ENCODE measurements at places on chromosomes 2 and 18. TPM values are rescaled to one million over a fixed set of nuclear protein-coding genes. Genes with fewer than 3 reads are reported as not detected.

The DSC1 gene
- 4.6 TPM for total RNA-seq

The DSG4 gene
- total RNA-seq = not detected

DNA sequence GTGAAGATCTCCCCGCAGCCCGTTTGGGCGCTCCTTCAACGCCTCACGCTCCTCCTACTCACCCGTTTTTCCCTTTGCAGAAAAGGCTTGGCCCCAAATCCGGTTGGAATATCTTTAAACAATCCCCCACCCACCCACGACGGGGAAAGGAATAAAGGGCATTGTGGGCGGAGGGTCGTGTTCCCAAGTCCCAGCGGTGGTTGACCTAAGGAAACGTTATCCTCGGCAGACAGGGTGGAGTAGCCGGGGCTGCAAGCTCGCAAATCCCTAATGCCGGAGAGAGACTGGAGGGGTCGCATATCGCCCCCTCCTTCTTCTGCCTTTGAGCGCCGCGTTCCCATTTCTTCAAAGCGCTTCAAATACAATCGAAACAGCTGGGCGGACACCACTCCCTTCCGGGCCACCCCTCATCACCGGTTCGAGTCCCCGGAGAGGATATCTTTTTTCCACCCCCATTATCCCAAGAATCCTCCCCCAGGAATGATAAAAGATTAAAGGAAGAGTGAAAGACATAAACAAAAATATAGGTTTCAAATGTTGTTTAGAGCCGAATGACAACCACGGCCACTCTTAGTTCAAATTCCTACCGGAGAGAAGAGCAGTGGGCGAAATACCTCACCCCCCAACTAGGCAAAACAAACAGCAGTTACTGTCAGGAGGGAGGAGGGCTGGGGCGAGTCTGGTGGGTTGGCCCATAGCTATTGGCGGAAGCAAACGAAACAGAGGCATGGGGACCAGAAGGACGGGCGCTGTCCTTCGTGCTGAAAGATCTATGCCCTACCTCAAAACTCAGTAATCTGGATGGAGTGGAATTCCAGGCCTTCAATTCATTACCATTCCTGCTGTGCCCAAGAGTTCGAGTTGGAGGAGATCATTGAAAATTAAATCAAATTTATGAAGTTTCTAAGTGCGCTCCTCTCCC, 2.8 kb upstream of the GAD1 start:
- no peak for DNase-seq

DNA sequence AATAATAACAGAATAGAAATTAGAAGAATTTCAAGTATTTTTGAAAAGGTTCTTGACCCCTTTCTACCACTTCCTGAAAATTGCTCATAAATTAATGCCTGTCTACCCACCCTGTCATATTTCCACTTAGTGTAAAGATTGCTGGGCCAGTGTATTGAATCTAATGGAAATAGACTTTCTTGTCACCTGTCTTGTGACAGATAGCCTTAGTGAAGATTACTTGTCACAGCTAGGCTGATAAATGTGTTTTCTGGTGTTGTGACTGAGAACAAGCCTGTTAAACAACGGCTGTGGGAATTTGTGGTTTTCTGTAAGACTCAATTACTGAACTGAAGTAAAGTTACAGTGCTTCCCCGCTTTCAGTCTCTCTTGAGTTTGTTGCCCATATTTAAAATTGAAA, 37.0 kb downstream of the PIK3C3 start:
- no peak for DNase-seq

DNA sequence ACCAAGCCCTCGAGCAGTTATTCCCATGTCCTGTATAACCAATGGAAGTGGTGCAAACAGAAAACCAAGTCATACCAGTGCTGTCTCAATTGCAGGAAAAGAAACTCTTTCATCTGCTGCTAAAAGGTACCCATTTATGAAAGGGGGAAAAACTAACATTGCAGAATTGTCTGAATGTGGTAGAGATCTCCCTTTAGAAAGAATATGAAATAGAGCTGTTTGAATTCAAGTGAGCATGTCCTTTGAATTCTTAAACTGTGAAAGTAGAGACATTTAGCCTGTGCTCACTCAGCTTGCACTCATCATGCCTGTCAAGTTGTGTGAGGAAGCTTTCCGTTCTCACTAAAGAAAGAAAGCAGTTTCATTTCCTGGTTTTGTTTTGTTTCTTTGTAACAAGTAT, 87.4 kb downstream of the EML4 start:
- no peak for DNase-seq

GRCh38 chr2:206535260-206535986, 92.1 kb downstream of the ADAM23 start:
- DNase-seq = no peak

GRCh38 chr2:171390941-171391516, 42.8 kb downstream of the METTL8 start:
- DNase-seq = no peak

DNA sequence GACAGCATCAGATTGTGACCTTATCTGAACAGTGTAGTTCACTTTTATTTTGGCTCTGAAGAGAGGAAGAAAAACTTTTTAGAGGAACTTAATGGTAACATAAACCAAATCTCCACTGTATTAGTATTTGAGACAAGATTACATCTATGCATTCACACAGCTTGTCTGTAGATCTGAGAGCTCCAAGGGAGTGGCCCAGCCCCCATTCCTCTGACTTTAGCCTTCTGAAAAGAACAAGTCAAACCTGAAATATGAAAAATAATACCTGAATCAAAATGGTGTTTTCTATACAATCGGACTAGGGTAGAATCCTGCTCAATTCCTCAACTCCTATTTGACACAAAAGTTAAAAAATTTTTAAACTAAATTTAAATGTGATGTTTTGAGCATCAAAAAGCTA, 23.1 kb downstream of the STARD7 start:
- DNase-seq = no peak

DNA sequence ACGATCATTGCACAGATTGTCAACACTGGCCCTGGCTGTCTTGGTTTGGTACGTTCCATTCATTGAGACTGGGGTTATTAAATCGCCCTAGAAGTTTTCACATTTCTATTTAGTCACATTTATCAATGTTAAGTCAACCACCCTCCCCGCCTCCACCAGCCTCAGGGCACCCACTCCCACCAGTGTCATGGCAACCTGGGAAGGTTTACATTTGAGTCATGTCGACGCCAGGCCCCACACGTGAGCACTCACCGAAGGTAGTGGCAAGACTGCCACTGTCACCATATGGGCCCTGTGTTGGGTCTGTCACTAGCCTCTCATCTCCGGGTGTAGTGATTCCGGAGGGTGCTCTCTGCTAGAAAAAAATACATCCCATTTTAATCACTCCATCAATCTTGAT, 194.2 kb downstream of the TWIST2 start:
- peak; percentile 14 for DNase-seq
